ENCODE measurements at places on chromosomes 4 and X.

DNA sequence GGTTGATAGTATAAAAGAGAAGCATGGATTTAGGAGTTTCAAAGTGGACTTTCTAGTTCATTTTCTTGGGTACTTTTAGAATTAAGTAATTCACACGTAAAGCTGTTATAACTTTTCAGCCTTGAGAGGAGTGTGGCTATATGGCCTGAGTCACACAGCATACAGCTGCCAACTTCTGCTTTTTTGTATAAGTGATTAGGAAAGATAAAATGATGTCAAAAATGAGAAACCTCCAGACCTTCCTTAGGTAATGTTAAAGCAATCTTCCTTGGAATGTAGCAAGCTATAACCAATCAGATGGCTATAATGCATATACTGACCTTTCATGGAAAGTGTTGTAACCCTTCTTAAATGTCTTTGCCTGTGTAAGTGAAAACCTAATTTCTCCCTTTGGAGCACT, 39.2 kb downstream of the RAB40AL start:
- DNase-seq: no peak

- DNase-seq: no peak
Measured at GRCh38 chr4:151806511-151806927, 45.7 kb upstream of the GATB start.

DNA sequence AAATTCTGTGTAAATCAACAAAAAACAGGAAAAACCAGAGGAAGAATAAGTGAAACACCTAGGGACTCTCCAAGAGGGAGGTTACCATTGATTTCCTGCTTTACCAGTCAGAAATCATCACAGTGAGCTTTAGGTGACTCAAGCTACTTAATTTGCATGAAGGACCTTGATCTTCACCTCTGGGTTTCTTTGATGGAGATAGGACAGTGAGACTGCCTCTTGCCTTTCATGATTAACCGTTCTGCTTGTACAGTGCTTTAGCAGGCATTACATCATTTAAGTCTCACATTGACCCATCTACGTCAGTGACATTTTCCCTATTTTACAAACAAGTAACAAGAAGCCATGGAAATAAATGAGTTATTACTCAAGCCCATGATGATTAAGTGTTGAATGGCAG, 3.4 kb upstream of the GK start:
- no peak for DNase-seq

- no peak for DNase-seq
Measured at GRCh38 chrX:5084279-5084678, 1144.4 kb downstream of the NLGN4X start.

GRCh38 chrX:15985937-15986336, 131.3 kb upstream of the AP1S2 start:
- no peak for DNase-seq

GRCh38 chr4:10554694-10555093, 97.5 kb upstream of the ZNF518B start:
- no peak for DNase-seq

DNA sequence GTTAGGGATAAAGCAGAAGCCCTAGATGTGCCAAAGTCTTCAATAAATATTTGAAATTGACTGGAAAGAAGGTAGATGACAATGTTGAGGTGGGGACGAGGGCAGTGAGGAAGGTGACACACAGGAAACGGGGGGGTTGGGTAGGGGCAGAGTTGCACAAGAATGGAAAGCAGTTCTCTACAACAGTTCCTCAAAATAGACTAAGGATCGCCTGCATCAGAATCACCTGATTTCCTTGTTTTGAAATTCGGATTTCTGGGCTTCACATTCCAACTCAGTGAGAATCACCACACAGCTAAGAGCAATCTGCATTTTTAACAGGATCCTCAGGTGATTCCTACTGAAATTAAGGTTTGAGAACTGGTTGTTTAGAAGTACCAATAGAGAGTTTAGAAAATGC, 70.6 kb downstream of the ARFIP1 start:
- DNase-seq: no peak

GRCh38 chrX:24900234-24900633, 115.5 kb downstream of the ARX start:
- no peak for DNase-seq

- no peak for DNase-seq
Measured at GRCh38 chr4:110994781-110995180, 371.9 kb upstream of the PITX2 start.

GRCh38 chr4:80196259-80196921, 913 bp upstream of the PRDM8 start:
- no peak for DNase-seq
